Cerebellar nuclear complex (tissue), 1 donor: ENCODE measurements at places on chromosomes 16 and 17.

DNA sequence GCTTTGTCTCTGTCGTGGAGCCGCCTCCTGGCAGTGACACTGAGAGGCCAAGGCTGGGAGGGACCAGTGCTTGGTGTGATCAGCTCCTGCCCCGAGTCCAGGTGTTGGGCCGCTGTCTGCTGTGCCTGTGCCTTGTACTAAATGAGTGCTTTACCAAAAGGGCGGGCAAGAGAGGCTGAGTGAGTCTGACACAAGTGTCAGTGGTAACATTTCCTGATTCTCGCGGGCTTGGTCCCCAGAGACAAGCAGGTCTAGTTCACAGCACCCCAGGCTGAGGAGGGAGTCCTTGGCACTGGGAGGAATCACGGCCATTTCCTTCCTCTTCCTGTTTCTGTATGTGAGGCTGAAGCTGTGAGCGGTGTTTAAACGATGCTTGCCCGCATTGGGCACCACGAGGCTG lies 30.2 kb downstream of the PLD6 start:
- no peak for DNase-seq

GRCh38 chr16:83472776-83473501 lies 334.8 kb upstream of the HSBP1 start:
- no peak for DNase-seq

DNA sequence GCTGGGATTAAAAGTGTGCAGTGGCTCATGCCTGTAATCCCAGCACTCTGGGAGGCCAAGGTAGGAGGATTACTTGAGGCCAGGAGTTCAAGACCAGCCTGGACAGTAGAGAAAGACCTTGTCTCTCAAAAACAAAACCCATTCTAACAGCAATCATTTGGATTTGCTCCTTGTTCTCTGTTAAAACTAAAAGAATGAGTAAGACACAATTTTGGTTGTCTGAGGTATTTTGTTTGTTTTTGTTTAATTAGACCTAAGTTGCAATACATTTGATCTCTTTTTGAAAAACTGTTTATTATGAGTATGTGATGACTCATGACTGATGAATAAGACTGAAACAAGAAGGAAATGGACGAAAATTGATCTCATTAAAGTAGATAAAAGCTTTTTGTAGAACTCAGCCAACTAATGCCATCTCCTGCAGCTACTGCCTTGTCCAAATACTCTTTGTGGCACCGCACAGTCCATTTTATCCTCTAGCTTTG lies 29.0 kb downstream of the GLG1 start:
- no peak for DNase-seq

DNA sequence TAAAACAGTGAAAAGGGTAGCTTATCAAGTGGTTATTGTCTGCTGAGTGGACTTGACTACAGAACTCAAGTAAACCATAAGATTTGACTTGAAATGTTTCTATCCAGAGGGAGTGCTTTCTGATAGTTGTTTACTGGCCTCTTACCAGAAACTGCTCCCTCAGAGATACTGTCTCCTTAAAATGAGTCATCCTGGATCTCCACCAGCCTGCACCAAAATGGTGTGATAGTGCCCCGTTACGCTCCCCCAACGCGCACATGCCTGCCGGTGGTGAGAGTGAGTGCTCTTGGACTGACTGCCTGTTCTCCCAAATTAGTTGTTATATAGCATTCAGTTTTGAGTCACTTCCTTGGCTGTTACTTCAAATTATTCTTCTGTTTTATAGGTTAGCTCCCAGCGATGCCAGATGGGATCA lies 22.9 kb downstream of the PRCD start:
- no peak for DNase-seq

DNA sequence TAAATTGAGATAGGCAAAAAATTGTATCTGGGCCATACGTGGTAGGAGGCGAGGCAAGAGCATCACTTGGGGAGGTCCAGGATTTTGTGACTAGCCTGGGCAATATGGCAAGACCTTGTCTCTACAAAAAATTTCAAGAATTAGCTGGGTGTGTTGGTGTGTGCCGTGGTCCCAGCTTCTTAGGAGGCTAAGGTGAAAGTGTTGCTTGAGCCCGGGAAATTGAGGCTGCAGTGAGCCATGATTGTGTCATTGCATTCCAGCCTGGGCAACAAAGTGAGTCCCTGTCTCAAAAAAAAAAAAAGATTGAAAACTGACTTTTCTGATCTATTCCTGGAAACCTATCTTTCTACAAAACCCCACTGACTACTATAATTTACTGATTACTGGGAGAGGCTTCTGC lies 26.7 kb downstream of the CDK12 start:
- no peak for DNase-seq
